ENCODE measurements at places on chromosomes 13 and 19. TPM values are rescaled to one million over a fixed set of nuclear protein-coding genes. Genes with fewer than 3 reads are reported as not detected.

Gene KASH5
- not detected for total RNA-seq

Gene LMTK3
- 1.1 TPM for total RNA-seq

Gene MRPL57
- 14.6 TPM for total RNA-seq

Gene CRLF1
- 0.30 TPM for total RNA-seq

Gene XAB2
- 52.3 TPM for total RNA-seq

Gene LILRB4
- total RNA-seq = not detected

Gene C19orf33
- total RNA-seq = 148 TPM

DNA sequence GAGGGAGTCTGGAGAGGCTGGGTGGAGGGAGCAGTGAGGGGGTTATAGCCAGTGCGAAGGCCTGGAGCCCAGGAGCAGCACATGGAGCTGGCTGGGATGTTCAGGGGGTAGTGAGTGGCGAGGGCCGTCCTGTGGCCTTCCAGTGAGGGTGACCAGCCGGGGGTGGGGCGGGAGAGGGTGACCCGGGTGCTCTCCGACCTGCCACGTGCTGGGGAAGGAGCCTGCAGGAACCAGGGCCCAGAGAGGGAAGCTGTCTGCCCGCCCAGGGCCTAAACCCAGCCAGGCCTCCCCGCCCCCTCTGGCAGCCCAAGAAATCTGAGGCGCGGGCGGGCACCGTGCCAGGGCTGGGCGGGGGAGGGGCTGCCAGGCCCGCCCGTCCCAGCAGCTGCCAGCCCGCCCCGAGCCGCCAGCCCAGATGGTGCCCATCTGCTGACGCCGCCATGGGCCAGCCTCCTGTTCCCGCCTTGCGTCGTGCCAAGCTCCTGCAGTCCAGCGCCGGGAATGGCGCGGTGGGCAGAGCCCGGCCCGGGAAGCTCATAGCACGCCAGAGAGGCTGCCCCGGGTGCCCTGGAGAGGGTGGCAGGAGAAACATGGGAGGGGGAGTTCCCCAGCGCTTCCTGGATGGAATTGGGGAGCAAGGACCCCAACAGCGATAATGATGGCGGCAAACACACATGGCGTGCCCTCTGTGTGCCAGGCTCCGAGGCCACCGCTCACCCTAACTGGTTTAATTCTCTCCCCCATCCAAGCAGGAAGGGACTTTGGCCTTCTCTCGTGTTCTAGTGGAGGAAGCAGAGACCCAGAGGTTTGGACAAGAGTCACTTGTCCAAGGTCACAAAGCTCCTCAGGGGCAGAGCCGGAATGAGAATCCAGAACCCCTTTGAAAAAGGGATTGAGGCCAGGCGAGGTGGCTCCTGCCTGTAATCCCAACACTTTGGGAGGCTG lies 21.5 kb downstream of the NFIC start:
- peak; percentile 63 for DNase-seq

DNA sequence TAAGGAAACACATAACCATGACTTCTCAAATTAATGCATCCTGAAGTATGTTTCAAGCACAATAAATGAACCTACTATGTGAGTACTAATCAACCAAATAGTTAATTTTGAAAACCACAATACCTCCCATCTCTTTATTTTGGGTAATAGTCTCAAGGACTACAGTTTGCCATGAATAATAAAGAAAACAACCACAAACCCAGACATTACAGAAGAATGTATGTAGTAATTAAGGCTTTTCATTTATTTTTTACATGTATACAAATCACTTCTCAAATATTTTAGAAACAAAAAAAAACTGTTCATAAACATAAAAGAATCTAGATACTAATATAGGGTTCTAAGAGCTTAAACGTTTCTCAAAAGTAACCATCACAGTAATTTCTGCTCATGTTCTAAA lies 6.8 kb downstream of the KATNAL1 start:
- DNase-seq = no peak

DNA sequence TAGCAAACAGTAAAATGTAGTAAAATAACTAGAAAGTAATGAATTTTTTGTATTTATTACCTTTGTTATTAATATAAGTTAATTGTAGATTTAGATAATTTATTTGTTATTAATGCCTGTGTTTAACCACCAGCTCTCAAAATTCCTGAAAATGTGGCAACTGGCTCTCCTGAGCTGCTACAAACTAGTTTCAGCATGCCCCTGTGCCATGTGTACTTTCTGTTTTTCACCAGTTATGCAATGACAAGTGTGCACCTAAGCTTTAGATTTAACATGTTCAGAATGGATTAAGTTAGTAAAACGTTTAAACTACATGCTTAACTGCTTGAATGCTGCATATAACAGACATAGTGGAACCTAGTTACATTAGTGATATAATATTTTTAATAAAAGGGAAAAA lies 88.1 kb downstream of the POSTN start:
- peak; percentile 9 for DNase-seq

DNA sequence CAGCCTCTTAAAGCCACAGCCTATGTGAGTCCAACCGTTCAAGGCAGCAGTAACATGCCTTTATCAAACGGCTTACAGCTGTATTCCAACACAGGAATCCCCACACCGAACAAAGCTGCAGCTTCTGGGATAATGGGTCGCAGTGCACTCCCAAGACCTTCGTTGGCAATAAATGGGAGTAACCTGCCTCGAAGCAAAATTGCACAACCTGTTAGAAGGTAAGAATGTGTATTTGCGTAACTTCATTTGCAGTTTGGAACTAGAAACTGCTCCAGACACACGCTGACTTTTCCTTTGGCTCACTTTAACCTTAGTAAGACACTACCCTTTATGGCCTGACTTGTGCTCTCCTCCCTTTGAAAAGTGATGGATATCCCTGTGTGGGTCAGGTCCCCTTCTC lies 63.4 kb downstream of the SLAIN1 start:
- peak; percentile 73 for DNase-seq

DNA sequence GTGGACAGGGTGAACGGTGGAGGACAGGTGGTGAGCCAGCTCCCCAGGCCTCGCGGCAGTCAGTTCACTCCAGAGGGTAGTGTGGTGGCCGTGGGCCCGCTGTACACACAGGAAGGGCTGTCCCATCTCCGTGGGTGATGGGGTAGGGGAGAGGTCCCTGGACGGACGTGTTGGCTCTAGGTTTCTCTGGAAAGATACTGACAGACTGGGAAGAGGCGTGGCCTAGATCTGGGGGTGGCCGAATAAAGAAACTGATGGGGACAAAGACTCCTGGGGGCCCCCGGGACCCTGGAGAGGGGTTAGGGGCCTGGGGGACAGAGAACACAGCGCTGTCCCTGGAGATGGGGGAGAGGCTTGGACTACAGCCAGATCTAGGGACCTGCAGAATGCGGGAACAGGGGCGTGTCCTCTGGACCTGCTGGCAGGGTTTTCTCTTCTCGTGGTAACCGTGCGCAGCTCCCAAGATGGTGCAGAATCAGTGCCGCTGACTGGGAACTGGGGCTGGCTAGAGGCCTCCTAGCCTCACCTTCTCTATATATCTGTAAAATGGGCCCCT lies 4.0 kb upstream of the PRAM1 start:
- DNase-seq = no peak

DNA sequence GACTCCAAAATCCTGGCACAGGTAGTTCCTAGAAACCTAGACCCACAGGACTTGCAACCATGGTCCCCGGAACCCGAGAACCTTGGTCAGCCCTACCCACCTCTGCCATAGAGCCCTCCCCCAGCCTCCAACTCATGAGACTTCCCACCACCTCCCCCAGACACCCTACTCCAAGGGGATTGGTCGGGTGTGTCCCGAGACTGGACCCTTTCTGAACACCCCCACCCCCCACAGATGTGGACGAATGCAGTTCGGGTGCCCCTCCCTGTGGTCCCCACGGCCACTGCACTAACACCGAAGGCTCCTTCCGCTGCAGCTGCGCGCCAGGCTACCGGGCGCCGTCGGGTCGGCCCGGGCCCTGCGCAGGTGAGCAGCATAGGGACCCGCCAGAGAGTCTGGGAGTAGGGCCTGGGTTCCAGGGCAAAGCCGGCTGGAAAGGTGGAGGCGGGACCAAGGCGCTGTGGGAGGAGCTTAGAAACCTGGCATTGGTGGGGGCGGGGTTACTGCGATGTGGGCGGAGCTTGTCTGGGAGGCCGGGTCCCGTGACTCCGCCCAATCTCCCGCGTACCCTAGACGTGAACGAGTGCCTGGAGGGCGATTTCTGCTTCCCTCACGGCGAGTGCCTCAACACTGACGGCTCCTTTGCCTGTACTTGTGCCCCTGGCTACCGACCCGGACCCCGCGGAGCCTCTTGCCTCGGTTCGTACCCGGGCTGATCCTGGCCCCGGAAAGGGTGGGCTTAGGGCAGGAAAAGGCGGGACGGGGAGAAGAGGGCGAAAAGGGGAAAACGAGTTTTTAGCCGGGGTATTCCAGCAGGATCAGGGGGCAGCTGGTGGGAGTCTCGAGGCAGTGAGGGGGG lies 11.9 kb downstream of the LTBP4 start:
- DNase-seq = no peak

DNA sequence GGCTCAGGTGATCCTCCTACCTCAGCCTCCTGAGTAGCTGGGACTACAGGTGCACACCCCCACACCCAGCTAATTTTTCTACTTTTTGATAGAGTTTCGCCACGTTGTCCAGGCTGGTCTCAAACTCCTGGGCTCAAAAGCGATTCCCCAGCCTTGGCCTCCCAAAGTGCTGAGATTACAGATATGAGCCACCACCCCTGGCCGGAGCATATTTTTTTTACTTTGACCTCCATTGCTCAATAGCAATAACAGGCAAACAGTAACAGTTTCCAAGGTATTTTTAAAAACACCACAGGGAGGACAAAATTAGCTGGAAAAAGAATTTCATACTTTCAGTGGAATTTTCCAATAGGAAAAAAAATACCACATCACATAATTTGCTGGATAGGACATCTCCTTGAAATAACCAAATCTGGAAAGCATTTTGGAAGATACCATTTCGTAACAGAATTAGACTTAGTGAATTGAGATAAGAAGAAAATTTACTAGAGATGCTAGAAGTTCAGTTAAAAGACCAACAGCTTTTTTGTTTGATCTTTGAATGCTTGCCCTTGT lies 5.2 kb downstream of the DUXA start:
- DNase-seq = no peak

- DNase-seq = no peak
Measured at GRCh38 chr19:1063909-1064660, 2.9 kb upstream of the ARHGAP45 start.

DNA sequence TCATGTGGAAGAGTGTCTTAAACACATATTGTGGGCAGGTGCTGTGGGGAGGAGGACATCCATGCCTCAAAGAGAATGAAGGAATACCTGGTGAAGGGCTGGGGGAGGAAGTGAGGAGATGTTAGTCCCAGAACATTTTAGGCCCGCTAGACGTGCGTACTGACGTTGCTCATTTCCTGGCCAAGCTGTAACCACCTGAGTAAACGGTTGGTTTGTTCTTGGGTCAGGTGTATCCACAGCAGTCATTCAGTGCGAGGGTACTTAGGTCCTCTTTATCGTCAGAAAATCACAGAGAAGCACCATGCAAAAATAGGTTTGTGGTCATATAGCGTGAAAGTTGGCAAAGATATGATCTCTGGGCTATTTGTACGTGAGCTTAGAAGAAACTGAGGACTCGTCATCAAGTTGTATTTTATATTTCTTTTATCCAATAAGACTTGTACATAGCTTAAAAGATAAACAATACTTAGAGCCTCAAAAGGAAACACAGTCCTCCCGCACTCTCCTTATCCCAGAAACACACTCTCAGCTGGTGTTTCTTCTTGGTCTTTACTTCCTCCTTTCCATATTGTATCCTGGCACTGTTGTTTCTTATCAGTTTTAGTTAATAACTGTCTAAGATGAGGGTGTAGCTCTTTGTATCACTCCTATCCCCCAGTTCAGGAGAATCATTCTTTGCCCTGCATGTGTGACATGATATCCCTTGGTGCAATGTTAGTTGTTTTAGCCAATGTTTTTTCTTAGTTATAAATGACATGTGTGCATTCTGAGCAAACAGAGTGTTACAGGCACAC lies 52.0 kb downstream of the ARHGEF7 start:
- no peak for DNase-seq

- DNase-seq = no peak
Measured at GRCh38 chr19:56137405-56137804, 3.7 kb upstream of the ZNF444 start.

DNA sequence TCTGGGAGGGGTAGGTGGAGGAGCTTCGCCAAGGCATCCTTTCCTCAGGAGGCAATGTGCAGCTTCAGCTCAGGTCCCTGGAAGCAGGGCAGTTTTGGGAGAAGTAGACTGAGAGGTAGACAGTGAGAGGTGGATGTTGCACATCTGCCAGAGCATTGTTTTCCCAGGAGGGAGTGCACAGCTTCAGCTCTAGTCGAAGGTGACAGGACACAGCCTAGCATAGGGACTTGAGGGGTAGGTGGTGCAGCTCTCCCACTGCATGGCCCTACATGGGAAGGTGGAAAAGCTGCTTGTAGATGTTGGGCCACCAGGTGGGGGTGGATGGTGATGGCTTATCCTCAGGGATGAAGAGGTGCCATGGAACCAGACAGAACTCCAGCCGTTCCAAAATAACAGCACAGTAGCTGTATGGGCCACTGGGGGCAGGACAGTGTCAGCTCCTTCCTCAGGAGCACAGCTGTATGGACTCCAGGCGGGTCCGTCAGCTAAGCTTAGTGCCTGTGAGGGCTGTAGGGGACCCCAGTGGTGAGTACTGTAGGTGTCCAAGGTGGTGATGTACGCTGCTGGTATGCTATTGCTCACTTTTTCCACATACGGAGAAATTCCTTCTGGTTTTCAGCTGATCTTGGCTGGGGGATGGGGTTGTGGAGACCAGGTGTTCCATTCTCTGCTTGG lies 17.4 kb upstream of the ZNF543 start:
- DNase-seq = no peak

DNA sequence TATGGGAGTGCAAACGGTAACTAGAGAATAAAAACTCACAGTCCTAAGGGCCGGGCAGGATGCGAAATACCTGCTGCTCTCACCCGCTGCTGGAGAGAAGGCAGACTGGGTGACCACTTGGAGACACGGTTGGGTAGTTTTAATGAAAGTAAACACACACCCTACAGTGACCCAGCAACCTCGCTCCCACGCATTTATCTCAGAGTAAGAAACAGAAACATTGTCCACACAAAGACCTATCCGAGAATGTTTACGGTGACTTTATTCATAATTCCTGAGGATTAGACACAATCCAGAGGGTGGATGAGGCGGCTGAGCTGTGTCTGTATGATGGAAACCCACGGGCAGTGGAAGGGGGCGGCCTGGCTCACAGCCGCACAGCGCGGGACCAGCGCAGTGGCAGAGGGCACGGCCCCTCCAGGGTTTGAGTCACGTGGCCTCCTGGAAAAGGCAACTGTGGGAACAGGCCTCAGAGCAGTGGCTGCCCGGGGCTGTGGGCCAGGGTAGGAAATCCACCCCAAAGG lies 73.5 kb upstream of the C13orf46 start:
- DNase-seq = peak; percentile 92

- peak; percentile 75 for DNase-seq
Measured at GRCh38 chr19:48333467-48334384, 8.4 kb downstream of the EMP3 start.

DNA sequence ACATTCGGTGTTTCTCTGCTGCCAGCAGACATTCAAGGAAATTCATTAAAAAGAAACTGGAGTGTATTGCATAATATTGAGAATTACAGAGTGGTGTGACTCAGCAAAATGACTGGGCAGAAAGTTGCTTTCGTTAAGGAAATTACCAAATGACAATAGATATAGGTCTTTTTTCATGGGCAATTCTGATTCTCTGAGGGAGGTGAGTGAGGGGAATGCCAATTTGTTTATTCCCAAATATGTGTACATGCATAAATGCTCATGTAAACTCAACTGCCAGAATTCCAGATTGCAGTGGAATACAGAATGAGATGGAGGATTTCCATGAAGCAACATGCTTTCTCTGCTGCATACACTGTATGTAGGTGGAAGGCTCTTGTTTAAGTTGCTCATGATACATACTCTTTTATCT lies 1730.1 kb downstream of the SLITRK5 start:
- peak; percentile 97 for DNase-seq

Data from renal cortical epithelial cell (primary cell).